ENCODE measurements at places on chromosomes 16 and 17.

GRCh38 chr16:50282010-50282538 is 15.7 kb downstream of the ADCY7 start:
- DNase-seq, result no peak

- DNase-seq, result no peak
Observed at GRCh38 chr16:19882646-19883045, 2.0 kb downstream of the GPRC5B start.

DNA sequence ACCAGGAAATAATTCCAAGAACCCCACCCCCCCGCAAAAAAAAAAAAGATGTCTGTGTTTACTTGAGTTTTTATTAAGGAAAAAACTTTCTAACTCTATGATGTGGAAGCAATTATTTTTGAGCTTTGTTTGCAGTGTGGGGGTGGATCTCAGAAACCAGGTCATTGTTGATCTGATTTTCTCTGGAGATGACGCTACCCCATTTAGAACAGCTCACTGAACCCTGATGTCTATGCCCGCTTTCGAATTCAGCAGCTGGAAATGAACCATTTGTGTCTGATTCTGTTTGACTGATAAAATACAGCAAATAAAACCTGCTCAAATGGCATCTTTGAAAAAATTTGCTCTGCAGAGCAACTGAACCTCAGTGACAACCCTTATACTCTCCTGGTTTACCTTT is 368.6 kb downstream of the GRIN2A start:
- DNase-seq, result no peak

DNA sequence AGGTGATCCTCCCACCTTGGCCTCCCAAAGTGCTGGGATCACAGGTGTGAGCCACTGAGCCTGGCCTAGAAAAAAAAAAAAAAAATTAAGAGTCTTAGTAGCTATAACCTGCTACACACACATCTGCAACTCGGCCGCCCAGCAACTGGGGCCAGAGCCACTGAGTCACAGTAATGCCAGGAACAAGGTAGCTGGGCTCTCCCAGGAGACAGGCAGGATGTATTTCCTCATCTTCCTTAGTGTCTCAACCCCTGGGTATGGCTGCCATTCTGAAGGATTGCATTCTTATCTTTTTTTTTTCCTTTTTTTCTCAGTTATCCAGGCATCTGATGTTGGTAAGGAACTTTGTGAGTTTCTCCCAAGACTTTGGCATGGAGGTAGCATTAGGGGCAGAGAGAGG is 7.1 kb upstream of the PSMD3 start:
- DNase-seq, result no peak

- DNase-seq, result no peak
Observed at GRCh38 chr16:15572329-15573001, 70.5 kb downstream of the MARF1 start.

DNA sequence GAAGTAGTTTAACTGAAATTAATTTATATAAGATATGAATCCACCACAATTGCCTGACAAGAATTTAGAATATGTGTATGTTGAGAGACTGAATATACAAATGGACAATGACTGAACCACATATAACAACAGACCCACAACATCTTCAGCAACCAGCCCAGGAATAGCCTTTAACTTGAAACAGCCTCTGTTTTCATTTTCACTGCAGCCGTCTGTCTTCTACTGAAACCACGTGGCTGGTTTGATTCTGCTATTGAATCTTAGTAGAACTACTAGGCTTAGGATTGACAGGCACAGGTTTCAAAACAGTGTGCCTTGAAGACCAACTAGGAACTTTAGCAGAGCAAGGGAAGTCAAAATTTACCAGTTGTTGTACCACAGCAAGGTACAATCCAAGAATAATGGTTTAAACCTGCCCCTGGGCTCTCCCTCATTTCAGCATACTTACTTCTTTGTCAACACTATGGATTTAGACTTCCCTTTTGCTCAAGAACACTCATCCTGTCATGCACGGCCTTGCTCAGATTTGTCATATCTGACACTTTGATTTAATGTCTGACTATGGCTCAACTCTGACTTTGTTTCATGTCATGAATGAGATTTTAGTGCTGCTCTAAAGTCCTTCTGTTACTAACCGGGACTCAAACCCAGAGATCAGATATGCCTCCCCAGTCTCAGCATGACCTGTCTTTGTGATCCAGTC is 355.0 kb downstream of the KIF2B start:
- no peak for DNase-seq

- no peak for DNase-seq
Observed at GRCh38 chr16:72481419-72481818, 309.5 kb upstream of the PMFBP1 start.

- DNase-seq, result no peak
Observed at GRCh38 chr17:6908807-6909206, 77.3 kb upstream of the TEKT1 start.

- DNase-seq, result no peak
Observed at GRCh38 chr16:4894276-4895150, 42.4 kb downstream of the PPL start.

- no peak for DNase-seq
Observed at GRCh38 chr17:40192961-40193360, 15.7 kb downstream of the RAPGEFL1 start.

DNA sequence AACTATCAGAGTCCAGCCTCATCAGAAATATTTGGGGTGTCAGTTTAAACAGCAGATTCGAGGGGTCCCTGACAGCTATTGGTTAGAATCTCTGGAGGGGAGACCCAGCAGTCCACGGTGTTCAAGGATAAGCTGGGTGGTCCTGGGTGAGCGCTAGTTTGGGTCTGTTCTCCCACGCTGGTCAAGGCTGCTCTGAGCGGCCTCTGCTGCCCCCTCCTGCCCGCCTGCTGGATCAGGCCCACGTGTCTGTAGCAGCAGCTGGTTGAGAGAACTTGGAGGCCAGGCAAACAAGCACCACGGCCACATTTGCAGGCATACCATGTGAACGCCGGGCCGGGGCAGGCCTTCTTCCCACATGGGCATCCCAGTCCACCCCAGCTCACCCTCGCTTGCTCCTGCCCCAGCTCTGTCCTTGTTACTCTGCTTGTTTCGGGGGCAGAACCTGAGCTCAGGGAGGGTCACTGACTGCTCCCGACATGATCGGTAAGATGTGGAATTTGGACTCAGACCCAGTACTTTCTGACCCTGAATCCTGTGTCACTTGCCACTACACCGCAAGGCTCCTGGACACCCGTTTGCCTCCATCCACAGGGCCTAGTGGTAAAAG is 7.4 kb downstream of the FOXF1 start:
- no peak for DNase-seq

GRCh38 chr16:63458846-63459245 is 1422.6 kb upstream of the CDH8 start:
- no peak for DNase-seq

GRCh38 chr16:971582-971905 is 760 bp upstream of the LMF1 start:
- no peak for DNase-seq

- DNase-seq, result no peak
Observed at GRCh38 chr17:38328620-38329019, 15.1 kb downstream of the GPR179 start.

DNA sequence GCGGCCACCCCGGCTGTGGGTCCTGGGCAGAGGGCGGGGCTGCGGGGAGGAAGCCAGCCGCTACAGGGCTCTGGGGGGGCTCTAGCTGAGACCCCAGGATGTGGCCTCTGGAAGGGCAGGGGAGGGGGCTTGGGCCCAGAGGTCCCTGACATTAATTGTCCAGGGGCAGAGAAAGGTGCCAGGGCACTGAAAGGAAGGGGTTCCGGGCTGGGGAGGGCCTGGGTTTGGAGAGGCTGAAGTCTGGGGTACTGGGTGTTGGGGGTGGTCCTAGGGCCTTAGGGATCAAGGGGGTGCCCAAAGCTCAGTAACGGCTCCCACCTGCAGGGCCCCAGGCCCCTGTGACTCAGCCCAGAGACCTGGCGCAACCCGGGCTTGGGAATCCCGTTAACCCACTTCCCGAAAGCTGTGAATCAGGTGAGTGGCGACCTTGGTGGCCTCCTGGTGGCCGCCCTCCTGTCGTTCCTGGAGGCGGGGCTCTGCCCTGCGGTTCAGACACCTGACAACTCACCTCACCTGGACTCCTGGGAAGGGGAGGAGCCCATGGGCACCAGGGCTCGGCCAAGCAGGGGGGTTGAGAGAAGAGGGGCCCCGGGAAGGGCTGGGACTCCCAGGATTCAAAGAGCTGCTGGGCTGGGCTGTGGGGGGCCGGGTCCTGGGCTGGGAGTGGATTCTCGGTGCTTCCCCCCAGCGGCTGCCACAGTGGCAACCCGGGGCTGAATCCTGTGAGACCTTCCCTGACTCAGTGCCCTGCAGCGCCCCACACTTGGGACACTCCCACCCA is 465 bp upstream of the PRSS22 start:
- no peak for DNase-seq

GRCh38 chr16:28192806-28193529 is 18.8 kb downstream of the XPO6 start:
- peak; percentile 78 for DNase-seq

DNA sequence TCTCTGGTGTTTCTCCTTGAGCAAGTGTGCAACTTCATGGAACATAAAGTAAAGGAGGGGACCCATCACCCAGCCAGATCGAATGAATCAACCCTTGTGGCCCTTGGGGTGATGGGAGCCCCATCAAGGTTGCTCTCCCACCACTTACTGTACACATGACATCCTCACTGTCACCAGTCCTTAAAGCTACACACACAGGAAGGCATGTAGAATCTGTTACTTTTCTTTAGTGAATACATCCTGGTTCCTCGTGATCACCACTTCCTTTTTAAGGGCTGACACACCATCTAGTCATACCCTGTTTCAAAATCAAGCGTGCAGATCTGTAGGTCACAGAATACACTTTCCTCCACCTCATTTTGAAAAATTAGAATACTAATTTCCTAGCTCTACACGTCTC is 22.6 kb upstream of the MPHOSPH6 start:
- no peak for DNase-seq

- no peak for DNase-seq
Observed at GRCh38 chr16:56257666-56258342, 66.5 kb downstream of the GNAO1 start.

DNA sequence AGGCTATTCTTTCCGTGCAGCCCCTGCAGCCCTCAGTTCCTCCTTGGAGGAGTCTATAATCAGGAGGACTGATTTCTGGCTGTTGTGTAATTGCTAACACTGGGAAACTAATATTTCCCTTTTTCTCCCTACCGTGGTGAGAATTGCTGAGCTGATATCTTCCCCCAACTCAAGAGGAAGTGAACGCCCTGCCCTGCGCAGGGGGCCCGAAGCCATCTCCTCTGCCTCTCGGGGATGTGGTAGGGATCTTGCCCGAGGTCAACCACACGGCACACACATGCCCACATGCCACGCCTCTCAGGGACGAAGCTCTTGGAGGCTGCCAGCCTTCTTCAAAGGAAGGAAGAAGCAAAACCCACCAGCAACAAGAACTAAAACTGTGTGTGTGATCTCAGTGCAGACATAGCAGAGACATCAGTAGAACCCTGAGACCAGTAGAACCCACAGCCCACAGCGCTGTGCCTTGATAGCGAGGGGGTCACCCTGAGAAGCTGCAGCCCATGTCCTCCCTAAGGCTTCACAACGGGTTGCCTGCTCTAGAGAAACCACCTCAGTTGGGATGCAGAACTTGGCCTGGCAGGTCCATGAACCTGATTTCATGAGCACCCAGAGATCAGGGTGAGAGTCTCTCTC is 8.9 kb upstream of the ULK2 start:
- peak; percentile 2 for DNase-seq
